ENCODE measurements at places on chromosomes 16 and 17.

DNA sequence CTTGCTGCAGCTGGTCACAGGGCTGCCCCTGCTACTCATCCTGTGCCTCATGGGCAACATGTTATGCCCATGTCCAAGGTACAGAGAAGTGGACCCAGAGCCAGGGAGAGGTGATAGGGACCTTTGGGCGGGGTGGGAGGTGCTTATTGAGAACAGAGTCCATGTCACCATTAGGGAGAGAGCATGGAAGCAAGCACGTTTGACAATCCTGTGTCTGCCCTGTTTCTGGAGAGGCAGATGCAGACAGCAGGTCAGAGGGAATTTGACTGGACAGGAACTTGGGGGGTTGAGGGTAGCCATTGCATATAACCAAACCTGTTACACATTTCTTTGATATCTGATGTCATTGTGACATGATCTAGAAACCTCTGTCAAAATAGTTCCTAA lies 14.3 kb upstream of the ARL4D start:
- DNase-seq, result no peak

DNA sequence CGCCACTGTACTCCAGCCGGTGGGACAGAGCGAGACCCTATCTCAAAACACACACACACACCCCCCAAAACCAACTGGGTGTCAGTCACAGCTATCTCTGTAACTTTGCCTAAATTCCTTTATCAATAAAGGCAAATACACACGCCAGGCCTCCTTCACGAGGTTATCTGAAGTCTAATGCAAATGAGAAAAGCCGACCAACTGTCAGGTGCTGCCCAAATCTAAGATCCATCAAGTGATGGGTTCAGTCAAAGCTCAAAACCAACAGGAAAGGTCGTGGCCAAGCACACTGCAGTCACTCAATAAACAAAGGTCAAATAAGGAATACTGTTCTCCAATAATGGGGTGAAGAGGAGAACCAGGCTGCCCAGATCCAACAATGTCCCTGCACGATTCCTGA lies 1.1 kb downstream of the ANKFY1 start:
- DNase-seq, result no peak

GRCh38 chr16:53865494-53865863 lies 161.5 kb downstream of the FTO start:
- no peak for DNase-seq

GRCh38 chr17:3866276-3866675 lies 20.2 kb upstream of the NCBP3 start:
- DNase-seq, result no peak

DNA sequence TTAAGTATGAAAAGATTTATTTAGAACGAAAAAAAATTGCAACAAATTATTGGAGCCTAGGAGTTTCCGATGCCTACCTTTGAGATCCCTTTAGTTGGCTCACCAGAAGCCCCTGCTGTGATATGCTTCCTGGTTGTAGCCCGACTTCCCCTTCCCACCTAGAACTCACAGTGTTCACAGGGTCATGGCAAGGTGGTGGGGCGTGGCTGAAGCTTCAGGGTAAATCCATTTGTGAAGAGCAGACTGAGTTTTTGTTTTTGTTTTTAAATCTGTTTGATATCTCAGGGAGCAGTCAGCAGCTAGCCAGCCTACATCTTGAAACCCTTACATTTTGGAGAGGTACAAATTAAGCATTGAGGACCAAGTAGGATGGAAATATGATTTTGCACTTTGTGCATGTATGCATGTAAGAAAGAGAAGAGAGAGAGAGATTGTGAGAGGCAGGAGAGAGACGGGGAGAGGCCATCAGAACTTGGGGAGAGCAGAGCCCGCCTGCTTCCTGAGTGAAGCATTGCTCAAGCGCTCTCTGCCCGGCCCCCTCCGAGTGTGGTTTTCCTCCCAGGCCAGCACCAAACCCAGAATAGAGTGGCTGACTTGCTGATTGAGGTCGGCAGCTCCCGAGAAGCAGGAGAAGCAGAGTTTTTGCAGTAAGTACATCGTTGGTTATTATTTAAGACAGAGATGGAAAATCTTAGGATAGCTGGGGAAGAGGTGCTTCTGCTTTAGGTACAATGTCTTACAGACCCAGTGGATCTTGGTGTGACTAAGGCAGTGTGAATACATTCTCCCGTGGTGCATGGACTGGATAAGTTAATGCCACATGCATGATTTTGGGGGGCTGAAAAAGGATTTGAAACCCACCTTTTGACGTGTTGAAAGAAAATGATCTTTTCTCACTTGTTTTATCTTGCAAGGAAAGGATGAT lies 64.2 kb downstream of the SPECC1 start:
- peak; percentile 3 for DNase-seq

GRCh38 chr17:68288804-68289203 lies 2.1 kb downstream of the SLC16A6 start:
- no peak for DNase-seq

- no peak for DNase-seq
These were observed 59.6 kb downstream of the SOCS1 start for GRCh38 chr16:11196286-11196828.
